ENCODE measurements at places on chromosomes 4 and X. TPM values are rescaled to one million over a fixed set of nuclear protein-coding genes. Genes with fewer than 3 reads are reported as not detected.

The RPS6KA6 gene
- 14.6 TPM for total RNA-seq

The P2RY4 gene
- total RNA-seq: not detected

The CXCL3 gene
- 3.3 TPM for total RNA-seq

The EXOC1L gene
- not detected for total RNA-seq

The C1QTNF7 gene
- 0.12 TPM for total RNA-seq

The ASMTL gene
- 12.9 TPM for total RNA-seq

The PFKFB1 gene
- total RNA-seq: not detected

The ERAS gene
- not detected for total RNA-seq

The PNMA6A gene
- 3.5 TPM for total RNA-seq

The TECRL gene
- not detected for total RNA-seq

The SH3BP2 gene
- total RNA-seq: 8.0 TPM

The SH3RF1 gene
- total RNA-seq: 31.9 TPM

The PRSS12 gene
- 21.4 TPM for total RNA-seq

The BTC gene
- 0.25 TPM for total RNA-seq

The SLC6A14 gene
- total RNA-seq: not detected

The GRIA2 gene
- total RNA-seq: under 0.01 TPM

The ARMCX4 gene
- 9.5 TPM for total RNA-seq

The GALNTL6 gene
- 0.12 TPM for total RNA-seq

The PGRMC1 gene
- 215 TPM for total RNA-seq

The MGAT4D gene
- not detected for total RNA-seq

The SCD5 gene
- total RNA-seq: 3.7 TPM

The H2BW2 gene
- not detected for total RNA-seq

The RBPJ gene
- total RNA-seq: 202 TPM

The SPP1 gene
- total RNA-seq: 58.1 TPM

The MGARP gene
- total RNA-seq: 3.1 TPM
